AG04449 (cell line): ENCODE measurements at places on chromosomes 6 and 20.

DNA sequence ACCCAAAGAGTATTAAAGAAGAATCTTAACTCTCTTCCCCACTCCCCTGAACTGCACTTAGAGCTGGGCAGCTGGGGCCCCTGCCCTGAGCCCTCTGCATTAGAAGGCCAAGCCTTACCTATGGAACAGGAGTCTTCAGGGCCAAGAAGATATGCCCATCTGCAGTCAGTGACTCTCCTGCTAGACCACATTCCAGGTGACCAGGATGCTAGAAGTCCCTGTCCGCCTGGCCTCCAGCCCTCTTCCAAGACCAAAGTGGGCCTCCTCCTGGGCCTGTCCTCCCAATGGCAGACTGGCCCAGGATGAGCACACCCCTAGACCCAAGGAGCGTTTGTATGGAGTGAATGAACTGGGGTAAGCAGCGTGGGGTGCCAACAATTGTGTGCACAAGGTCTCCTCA lies 259.1 kb downstream of the LY86 start:
- DNase-seq: no peak

DNA sequence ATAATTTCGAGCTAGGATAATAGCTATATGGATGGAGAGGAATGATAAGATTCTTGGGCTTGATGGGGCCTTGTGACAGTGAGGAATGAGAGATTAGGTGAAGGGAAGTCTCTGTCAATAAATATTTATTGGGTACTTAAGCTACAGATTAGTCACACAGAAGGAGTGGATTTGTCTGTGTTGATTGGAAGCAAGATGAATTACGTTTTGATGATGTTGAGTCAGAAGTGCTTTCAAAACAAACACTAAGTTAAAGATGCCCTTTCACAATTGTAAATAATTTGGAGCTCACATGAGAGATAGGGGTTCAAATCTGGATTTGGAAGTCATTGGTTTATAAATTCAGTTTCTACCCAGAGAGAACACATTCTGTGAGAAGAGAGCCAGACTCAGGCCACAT lies 834.2 kb downstream of the KIF16B start:
- DNase-seq: no peak

GRCh38 chr6:66896415-66896814 lies 1189.4 kb upstream of the EYS start:
- no peak for DNase-seq

GRCh38 chr6:155194399-155194798 lies 69.4 kb upstream of the CLDN20 start:
- no peak for DNase-seq

DNA sequence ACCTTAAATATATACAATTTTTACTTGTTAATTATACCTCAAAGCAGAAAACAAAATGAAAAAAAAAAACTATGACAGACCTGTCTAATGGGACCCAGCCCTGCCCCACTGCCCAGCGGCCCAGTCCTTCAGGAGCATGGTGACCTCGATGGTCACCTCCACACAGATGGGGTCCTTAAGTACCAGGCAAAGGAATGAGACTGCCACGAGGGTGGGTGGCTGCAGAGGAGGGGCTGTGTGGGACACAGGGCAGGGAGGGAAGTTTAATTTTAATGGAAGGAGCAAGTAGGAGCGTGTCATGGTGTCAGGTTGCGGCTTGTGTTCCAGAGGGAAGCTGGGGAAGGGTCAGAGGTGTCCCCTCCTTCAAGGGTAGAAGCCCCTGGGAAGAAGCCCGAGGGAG lies 28.6 kb downstream of the GABRR2 start:
- no peak for DNase-seq

DNA sequence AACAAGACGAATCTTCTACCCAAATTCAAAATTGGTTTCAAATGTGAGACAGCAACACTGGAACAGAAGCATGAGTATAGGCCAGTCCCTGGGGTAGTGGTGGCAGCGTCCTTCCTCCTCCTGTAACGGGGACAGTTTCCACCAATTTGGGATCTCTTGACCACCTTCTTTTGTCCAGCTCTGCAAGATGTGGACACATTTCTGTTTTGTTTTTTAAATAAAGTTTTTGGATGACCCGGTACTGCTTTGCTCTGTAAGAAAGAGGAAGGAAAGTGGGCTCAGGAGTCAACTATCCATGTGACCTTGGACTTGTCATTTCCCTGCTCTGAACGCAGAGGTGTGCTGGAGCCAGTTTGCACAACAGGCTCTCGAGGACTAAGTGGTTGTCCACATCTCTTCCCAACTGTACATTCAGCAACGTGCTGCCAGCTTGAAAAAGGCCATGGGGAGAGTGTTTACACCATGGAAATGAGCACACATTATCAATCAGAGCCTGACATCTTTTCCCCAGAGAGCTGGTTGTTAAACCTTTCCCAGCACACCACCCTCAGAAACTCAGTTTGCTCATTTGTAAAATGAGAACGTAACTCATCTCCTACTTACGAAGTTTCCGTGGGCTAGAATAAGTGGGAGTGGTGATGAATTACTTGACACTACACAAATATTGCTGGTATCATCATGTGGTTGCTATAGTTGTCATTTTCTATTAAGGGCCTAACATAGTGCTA lies 66.5 kb downstream of the ADTRP start:
- DNase-seq: no peak

DNA sequence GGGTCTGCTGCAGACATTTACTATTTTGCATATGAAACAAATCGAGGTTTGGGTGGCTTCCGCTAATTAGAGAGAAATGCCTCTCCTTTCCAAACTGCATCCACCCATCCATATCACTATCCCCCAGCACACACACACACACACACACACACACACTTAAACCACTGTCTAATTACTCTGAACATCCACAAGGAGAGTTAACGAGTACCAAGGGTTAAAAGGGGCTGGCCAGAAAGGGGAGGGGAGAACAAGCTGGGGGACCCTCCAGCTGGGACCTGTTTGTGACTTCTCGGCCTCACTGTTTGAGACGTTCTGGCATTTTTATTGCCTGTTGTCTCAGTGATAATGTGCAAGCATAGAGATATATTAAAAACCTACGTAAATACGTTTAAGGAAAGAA lies 261.2 kb downstream of the FOXC1 start:
- DNase-seq: no peak
